Posterior vena cava (tissue), 2 donors: ENCODE measurements at places on chromosomes 5 and 9. TPM values are rescaled to one million over a fixed set of nuclear protein-coding genes. Genes with fewer than 3 reads are reported as not detected.

- no peak for DNase-seq
Observed at GRCh38 chr9:36896296-36896695, 137.8 kb downstream of the PAX5 start.

DNA sequence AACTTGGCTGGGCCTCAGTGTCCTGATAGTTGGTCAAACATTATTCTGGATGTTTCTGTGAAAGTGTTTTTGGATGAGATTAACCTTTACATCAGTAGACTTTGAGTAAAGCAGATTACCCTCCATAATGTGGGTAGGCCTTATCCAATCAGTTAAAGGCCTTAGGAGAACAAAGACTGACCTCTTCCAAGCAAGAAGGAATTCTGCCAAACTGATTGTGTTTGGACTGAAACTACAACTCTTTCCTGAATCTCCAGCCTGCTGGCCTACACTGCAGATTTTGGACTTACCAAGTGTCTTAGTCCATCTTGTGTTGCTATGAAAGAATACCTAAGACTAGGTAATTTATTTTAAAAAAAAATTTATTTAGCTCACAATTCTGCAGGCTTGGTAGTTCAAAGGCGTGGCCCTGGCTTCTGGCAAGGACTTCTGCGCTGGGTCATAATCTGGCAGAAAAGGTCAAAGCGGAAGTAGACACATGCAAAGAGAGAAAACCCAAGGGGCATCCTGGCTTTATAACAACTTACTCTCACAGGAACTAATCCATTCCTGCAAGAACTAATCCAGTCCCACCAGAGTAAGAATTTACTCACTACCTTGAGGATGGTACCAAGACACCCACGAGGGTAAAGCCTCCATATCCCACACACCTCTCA lies 8.6 kb upstream of the ARHGEF37 start:
- no peak for DNase-seq

DNA sequence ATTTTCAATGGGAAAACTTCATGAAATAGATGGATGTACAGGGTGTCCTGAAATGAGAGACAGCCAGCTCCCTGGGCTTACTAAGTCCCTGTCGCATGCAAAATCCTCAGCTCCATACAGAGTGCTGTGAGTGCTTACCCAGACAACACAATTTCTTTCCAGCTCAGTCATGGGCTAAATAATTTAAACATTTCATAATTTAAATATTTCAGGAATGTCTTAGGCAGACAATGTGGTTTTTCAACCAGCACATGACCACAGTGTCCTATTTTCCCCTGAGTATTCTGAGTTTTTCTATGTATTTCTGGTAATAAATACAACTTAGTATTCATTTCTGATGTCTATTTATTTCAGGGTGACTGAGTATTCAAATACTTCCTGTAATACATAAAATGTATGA lies 188.5 kb upstream of the SNX2 start:
- no peak for DNase-seq

- DNase-seq: no peak
Observed at GRCh38 chr5:72407541-72407940, 87.4 kb downstream of the PTCD2 start.

CCDC127 gene
- total RNA-seq: 6.9 TPM

ZNF883 gene
- 3.2 TPM for total RNA-seq

NKD2 gene
- 2.7 TPM for total RNA-seq

NUTM2G gene
- not detected for total RNA-seq

PCDHA12 gene
- total RNA-seq: not detected
